ENCODE measurements at places on chromosomes 4 and X.

- DNase-seq: peak; percentile 31
Observed at GRCh38 chrX:84248226-84248625, 60.2 kb upstream of the RPS6KA6 start.

- DNase-seq: no peak
Observed at GRCh38 chr4:14771094-14771493, 231.2 kb upstream of the CPEB2 start.

DNA sequence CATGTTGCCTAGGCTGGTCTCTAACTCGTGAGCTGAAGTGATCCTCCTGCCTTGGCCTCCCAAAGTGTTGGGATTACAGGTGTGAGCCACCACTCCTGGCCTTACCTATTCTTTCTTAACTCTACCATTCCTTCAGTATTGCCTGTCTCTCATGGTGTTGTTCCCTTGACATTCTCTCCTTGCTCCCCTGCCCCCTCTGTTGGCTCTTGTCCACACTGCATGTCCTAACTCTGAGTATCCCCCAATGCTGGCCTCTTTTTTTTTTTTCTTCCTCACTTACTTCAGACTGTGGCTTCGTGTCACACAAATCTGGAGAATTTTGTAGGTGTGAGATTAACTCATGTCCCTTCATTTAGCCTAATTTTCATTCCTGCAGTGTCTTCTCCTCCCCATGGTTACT lies 22.9 kb upstream of the FRMPD4 start:
- no peak for DNase-seq

DNA sequence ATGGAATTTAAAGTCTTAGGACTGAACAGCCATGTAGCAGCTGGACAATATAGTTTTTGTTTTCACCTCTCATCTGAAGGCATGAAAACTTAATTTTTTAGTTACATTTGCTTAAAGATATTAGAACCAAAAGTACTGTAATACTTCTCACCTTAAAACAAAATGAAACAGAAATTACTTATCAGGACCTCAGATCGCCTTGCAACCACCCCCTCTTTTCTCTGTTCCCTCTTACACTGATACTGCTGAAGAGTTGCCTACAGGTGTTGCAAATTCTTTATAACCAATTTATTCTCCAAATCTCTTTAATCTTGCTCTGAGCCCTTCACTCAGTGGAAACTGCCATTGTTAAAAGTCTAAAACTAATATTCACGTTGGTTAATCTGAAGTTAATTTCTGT lies 145.0 kb downstream of the SPCS3 start:
- no peak for DNase-seq

- no peak for DNase-seq
Observed at GRCh38 chrX:66221856-66222255, 57.8 kb downstream of the HEPH start.

- no peak for DNase-seq
Observed at GRCh38 chr4:4766564-4766963, 92.9 kb upstream of the MSX1 start.

DNA sequence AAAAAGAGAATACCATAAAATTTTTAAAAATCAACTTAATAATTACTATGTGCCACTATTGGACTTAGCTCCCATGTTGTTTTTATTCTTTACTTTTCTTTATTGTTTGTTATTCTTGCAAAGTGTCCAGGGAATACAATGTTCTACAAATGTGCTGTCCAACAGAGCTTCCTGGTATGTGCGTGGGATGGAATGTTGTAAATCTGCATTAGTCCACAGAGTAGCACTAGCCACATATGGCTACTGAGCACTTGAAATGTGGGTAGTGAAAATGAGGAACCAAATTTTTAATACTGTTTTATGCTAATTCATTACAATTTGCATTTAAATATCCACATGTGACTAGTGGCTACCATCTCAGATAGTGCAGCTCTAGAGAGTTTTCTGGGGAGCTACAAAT lies 14.3 kb upstream of the CORIN start:
- DNase-seq: no peak

DNA sequence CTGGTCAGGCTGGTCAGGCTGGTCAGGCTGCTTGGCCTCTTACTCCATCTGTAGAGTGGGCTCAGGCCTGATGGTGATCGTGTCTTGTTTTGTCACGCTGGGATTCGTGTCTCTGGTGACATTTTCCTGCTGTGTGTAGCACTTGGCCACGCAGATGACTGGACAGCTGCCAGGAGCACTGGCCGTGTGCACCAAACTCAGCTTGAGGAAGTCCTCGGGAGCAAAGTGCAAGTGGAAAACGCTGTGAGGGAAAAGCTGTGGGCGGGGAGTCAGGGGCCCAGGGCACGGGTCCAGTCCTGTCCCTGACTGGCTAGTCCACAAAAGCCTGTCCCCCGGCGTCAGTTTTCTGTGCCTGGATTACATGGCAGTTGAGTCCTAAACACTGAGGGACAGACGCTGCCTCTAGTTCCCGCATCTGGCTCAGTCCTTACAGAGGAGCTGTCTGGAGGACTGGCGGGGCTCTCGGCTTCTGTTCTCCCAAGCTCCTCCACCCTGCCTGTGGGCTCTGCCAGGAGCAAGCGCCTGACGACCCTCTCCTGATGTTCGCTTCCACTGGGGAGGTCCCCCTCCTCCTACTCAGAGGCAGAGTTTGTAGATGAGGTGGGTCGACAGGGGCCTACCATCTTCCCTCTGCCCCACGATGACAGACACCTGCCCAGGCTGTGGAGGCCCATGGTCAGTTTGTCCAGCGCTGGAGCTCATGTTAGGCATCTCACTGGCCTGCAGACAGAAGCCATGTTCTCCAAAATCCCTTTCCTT lies 35.9 kb upstream of the GRPEL1 start:
- DNase-seq: no peak

DNA sequence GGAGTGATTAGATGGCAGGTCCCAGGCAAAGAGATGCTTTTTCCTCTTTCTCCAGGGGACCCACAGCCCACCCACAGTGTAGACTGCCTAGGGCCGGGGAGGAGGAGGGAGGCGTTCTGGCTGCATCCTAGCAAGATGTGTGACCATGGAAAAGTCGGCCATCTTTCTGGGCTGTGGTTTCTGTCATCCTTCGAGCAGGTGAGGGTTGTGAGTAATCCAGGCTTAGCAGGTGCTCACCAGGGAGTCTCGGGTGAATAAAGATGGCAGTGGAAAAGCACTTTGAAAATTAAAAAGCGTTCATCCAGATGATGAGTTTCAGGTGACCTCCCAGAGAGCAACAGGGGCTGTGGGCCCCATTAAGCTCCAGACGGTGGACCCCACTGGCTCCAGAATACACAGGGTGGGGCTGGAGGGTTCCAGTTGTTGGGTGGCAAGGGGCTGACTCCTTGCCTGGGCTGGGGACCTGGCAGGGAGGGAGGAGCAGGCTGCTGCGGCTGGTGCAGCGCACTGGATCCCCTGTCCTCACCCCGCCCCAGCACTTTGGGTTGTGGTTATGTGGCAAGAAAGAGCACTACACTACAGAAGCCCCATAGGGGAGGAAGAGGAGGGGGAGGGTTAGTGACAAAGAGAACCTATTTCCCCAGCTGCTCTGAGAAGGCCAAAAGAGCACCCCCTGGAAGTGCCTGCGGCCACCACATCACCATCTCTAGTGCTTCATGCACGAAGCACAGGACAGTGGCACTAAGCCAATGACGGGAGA lies 23.7 kb downstream of the ELF4 start:
- DNase-seq: no peak

DNA sequence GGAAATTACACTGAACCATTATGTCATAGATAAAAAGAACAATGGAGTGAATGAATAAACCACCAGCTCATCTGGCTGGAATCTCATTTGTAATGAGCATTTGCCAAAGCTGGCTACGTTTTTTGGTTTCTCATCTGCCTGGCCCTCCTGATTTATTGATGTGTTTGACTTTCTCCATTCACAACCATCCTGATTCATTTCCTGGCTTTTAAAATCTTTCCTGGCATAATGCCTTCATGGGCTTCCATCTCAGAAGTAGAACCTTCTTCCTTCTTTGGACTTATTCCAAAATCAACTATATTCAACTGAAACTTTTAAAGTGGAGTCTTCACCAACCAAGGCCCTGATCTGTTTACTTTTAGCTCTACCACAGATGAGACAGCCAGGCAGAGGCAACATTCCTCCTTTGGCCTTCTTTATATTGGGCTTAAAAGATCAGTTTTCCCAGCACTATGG lies 36.0 kb upstream of the ARSJ start:
- no peak for DNase-seq

DNA sequence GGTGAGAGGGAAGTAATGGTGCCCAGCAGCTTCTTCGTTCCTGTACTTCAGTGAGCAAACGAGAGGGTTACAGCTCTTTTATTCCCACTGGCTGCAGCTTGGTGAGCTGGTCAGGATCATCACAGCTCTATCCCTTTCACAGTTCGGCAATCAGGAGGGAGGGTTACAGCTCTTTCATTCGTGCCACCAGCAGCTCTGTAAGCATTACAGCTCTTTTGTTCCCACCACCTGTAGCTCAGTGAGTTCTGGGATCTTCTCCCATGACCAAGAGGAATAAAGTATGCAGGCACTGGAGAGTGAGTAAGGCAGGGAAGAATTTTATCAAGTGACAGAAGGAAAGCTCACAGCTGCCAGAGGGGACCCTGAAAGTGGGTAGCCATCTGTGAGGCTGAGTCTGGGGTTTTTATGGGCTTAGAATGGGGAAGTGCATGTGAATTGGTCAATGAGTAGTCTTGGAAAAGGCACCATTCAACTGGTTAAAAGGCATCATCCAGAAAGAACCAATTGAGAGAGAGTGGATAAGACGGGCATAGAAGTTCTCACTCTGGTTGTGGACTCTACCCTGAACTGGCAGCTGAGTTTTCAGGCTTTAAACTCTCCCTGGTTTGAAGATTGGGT lies 123.7 kb downstream of the COX18 start:
- no peak for DNase-seq

DNA sequence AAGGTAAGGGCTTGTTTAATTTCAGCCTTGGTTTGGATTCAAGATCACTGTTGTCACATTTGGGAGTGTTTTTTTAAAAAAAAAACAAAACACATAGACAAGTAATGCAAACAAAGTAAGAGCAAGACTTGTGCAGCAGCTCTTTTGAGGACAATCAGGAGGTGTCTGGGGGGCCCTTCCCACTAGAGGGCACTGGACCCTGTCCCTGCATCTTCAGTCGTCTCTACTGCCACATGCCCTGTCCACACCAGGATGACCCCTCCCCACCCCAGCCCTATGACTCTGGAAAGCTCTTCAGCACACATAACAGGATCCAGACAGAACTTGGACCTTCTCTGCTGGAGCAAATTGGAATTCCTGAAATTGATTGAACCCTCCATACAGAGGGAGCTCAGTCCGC lies 71.0 kb downstream of the USP46 start:
- peak; percentile 11 for DNase-seq

GRCh38 chr4:34922325-34922724 lies 1322.0 kb downstream of the ARAP2 start:
- DNase-seq: no peak

GRCh38 chr4:6658597-6659075 lies 18.2 kb downstream of the MRFAP1 start:
- no peak for DNase-seq

- no peak for DNase-seq
Observed at GRCh38 chr4:7224001-7224400, 31.7 kb downstream of the SORCS2 start.

GRCh38 chr4:139450586-139450985 lies 3.3 kb upstream of the RAB33B start:
- DNase-seq: no peak

GRCh38 chrX:31355206-31355955 lies 283.5 kb upstream of the FTHL17 start:
- no peak for DNase-seq

DNA sequence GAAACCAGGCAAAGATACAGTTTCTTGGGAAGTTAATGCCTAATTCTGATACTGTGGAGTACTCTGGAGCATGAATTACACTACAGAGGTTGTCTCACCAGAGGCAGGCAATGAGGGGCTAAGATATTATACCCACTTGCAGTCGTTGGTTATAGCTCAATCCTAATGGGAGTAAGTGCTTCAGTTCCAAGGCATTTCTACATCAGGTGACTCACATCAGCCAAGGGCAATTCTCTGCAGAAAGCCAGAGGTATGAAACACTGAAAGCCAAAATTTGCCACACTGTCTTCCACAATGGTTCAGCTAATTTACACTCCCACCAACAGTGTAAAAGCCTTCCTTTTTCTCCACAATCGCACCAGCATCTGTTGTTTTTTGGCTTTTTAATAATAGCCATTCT lies 174.0 kb upstream of the IL15 start:
- no peak for DNase-seq

DNA sequence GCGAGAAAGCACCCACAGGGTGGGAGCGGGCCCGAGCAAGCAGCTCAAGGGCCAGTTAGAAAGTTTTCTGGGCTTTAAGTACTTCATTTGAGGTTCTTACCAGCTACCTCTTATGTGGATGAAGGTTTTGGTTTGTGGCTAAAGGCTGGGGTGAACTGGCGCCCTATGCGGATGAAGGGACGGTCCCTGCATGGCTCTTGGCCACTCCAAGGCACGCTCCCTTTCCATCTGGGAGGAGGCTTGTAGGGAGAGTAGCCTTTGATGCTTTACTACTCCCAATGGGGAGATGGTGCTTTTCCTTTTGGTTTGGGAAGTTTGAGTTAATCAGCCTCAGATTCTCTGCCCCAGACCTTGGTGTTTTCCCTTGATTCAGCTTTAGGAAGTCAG lies 17.7 kb downstream of the MRFAP1 start:
- DNase-seq: no peak

GRCh38 chr4:182015014-182015413 lies 228.2 kb upstream of the TENM3 start:
- DNase-seq: no peak

Measured in trophoblast cell (in vitro differentiated cells and primary cell).